ENCODE measurements at places on chromosomes 11 and 22.

- DNase-seq: no peak
These were observed 68.4 kb upstream of the PRR5 start for GRCh38 chr22:44633647-44634046.

- DNase-seq: no peak
These were observed 18.4 kb upstream of the TMEM191C start for GRCh38 chr22:21448627-21449416.

DNA sequence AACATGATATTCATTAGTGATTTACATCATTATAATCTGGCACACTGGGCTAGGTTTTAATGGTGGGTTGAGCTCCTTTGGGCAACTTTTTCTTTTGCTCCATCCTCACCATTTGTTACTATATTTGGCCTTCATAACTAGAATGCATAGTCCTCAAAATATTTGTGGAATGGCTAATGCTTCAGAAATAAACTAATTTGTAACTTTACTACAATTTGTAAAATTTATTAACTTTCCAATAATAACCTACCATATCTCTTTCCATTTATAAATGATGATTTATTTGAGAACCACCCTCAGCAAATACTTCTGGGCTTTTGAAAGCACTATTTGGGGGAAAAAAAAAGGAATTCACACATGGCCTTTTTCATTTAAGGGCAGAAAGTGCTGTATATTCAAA is 79.7 kb downstream of the LARGE2 start:
- no peak for DNase-seq

- DNase-seq: no peak
These were observed 21.5 kb downstream of the BIRC2 start for GRCh38 chr11:102368472-102368871.

- no peak for DNase-seq
These were observed 31.4 kb upstream of the GNAZ start for GRCh38 chr22:23038902-23039301.
